Activated T-cell treated with anti-CD3 and anti-CD28 coated beads, Interleukin-2, amount 50 U/mL, for 72 hours (primary cell): ENCODE measurements at places on chromosomes 1 and 21.

GRCh38 chr1:37239225-37239740, 205.0 kb upstream of the GRIK3 start:
- no peak for DNase-seq

GRCh38 chr1:205301205-205301821, 20.2 kb downstream of the NUAK2 start:
- DNase-seq = no peak

DNA sequence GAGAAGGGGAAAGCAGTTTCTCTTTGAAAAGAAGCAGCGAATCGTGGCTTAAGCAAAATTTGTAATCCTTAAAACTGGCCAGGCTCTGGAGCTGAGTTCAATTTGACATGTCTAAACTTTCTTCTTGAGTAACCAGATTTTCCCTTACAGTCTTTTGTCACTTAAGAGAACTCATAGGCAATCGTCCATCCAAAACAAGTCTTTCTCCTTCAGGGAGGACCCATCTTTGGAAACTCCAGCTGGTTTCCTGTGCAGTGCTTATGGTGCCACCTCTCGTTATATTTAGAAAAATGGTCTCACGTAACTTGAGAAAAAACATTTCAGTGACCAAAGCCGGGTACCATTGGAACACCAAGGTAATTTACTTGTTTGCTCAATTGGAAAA, 1.8 kb upstream of the PTTG1IP start:
- DNase-seq = no peak

DNA sequence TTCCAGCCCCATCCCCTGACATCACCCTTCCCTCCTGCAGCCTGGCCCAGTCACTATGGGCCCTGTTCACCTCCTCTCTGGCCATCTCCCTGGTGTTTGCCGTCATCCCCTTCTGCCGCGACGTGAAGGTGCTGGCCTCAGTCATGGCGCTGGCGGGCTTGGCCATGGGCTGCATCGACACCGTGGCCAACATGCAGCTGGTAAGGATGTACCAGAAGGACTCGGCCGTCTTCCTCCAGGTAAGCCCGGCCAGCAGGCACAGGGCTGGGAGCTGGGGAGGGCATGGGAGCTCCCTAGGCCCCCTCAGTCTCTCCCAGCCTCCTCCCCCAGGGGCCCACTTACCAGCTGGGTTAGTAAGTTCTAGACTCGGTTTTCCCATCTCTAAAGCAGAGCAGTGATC, 52.1 kb downstream of the ELK4 start:
- no peak for DNase-seq

DNA sequence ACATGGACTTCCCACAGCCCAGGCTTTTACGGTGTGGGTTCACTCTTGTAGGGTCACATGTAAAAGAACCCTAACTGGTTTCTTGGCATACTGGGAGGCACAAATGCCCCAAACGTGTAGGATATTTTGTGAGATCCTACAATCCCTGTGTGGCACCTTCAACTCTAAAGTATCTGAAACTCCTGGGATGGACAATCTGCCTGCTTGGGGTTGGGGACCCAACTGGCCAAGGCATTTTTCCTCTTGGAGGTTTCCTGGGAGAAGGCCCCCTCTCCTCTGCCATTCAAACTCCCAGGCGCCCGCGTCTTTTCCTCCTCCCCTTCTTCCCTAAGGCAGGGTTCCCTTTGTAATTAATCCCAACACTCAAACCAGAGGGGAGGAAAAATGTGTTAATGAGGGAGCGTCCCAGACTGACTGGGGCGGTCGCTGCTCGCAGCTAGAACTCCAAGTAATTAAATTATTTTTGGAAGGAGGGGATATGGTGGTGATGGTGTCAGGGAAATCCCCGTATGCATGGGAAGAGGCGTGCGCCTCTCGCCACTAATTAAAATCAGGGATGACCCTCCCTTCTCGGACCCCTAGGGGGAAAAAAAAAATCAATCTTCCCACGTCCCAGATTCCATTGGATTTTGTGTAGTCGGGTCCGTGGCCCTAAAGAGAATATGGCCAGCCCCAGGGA, 681 bp upstream of the VANGL2 start:
- DNase-seq = no peak

DNA sequence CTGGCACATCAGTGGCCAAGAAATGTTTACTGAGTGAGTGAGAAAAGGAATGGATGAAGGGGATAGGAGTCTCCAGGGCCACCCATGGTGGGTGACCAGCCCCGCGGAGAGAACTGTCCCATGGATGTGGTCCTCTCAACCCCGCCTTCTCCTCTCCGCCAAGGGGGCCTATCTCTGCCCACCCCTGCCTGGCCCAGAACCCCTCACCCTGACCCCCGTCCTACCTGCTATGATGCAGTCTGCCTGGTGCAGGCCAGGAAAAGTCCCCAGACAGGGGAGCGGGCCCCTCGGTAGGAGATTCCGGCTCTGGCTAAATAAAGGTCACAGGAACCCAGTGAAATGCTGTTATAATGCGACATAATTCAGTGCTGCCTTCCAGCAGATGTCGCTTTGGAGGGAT, 107.6 kb downstream of the PTPRU start:
- no peak for DNase-seq

- no peak for DNase-seq
Observed at GRCh38 chr21:34280959-34281358, 82.8 kb upstream of the KCNE2 start.

DNA sequence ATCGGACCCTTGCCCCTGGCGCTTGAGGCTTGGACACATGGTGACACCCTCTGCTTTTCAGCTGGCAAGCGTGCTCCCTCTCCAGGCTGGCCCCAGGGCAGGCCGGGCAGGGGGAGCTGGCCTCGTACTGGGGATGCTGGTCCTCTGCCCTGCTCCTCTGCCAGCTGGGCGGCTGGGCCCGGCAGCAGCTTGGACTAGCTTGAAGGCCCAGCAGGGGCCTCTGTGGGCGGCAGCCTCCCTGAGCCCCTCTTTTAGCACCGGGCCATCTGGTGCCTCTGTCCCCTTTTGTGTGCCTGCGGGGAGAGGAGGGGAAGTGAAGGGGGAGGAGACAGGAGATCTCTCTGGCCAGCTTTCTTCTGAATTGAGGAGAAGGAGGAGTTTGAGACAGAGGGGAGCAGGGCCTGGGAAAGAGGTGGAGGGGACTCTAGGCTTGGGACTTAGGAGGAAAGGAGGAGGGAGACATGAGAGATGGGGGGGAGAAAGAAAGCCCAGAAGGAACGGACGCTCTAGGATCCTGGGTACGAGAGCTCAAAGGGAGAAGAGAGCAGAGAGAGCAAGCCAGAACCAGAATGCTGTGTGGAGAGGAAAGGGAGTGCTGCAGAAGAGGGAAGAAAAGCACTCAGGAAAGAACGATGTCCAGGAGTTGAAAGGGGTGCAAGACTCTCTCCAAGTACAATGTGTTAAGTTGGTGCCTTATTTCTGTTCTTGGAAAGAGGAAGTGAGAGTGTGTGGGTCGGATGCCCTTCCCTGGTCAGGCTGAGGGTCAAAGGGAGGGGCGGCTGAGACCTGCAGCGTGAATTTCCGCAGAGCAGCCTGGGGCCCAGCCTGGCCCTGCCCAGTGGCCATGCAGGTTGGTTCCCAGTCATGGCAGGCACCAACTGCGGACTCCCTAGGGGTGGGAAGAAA, 40.3 kb downstream of the IER5 start:
- no peak for DNase-seq

GRCh38 chr1:25195835-25196234, 36.5 kb downstream of the SYF2 start:
- DNase-seq = no peak

DNA sequence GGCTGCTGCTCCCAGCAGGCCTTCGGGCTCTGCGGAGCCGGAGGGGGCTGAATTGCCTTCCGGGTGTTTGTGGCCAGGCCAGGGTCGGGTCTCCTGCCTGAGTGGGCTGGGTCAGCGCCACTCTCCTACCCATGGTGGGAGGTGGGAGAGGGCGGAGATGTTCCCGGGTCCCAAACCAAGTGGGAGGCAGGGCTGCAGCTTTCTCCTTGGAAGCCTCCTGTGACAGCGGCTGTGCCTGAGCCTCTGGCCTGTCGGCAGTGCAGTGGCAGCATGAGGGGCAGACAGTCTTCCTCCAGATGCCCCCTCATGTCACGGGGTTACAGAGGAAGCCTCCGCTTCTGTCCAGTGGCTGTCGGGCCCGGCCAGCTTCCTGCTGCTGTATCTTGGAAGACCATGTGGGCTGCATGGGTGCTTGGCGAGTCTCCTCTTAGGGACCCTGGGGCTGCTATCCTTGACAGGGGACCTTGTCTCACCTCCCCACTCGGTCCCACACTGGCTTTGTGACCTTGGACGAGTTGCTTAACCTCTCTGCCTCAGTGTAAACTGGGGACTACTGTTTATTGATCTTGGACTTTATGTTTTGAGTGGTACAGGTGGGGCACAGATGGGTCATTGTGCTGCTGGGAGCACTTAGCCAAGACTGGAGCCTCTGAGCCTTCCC, 4.3 kb downstream of the SKI start:
- no peak for DNase-seq

- no peak for DNase-seq
Observed at GRCh38 chr1:171421413-171422020, 63.8 kb upstream of the PRRC2C start.
